Kidney glomerular epithelial cell (primary cell): ENCODE measurements at places on chromosomes 2 and 18.
A peak's percentile ranks its signal among the peaks of the same experiment; 100 is the strongest.

GRCh38 chr2:118861731-118862130 lies 14.3 kb upstream of the EN1 start:
- DNase-seq: no peak

DNA sequence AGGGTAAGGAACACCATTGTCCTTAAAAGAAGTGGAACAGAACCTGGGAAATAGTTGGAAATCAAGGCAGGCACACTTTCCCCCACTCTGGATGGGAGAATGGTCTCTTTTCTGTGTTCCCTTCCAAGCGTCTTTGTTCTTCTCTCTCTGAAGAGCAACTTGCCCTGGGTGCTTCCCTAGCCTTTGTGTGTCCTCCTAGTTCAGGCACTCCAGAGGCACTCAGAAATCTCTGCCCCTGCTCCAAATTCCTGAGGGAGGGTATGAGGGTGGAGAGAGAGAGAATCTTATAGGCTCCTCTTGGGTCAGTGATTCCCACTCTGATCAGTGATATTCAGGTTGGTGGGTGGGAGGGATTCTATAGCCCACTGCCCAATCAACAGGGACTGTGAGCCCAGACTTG lies 8.8 kb upstream of the SIX2 start:
- no peak for DNase-seq

- DNase-seq: no peak
These were observed 71.4 kb upstream of the OTOS start for GRCh38 chr2:240211598-240212424.

DNA sequence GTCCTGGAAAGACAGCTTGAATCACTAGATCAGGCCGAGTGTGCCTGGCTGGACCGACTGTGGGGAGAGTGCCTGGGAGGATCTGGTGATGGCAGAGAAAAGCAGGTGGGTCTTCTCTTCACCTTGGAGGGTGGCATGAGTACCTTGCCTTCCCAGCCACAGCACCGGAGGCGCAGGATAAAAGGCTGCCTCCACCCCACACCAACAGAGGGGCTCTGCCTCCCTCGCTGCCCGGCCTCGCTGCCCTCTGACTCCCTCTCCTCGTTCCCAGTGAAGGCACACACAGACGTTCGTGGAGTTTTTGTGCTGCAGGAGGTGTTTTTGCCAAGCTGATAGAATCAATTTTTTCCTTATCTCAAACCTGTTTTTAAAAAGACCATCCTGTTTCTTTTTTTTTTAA lies 71.4 kb upstream of the HAAO start:
- no peak for DNase-seq

DNA sequence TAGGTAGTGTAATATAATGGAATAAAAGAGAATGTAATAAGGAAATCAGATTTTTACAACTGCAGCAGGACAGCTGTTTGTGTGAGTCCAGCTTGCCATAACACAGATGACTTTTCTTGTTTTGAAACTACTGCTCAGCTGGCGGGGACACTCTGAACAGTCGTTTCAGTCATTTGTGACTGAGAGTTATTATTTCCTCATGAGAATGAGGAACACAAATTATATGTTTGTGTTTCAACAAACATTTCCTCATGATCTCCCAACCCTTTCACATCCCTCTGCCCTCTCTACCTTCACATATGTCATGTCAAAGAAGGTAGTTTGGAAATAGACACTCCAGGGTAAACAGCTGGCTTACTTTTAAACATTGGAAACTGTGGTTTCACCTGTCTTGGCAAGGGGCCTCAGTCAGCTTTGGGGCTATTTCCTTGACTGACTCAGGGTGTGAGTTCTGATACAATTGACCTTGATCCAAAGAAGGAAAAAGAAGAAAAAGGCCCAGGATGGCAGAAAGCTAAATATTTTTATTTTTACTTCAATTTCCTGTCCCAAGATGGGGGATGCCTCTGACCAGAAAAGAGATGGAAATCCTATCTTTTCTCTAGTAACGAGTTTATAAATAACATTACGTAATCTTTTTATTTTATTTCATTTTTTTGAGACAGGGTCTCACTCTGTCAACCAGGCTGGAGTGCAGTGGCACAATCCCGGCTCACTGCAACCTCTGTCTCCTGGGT lies 593 bp downstream of the SP140L start:
- DNase-seq: no peak

DNA sequence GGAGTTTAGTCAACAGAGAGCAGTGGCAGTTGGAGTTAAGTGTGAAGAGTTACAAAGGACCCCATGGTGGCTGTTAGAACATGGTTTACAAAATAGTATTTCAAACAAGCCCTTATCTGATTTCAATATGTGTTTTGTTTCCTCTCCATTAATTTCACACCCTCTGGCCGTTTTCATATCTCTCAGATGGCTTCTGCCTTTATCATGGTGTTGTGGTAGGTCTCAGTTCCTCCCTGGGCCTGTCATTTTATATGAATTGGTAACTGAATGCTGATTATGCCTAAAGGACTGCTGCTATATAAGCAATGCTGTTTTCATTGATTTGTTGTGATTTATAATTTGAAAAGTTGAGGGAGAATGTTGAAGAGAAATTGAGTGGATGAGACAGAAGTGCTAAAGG lies 686.7 kb downstream of the NYAP2 start:
- no peak for DNase-seq

DNA sequence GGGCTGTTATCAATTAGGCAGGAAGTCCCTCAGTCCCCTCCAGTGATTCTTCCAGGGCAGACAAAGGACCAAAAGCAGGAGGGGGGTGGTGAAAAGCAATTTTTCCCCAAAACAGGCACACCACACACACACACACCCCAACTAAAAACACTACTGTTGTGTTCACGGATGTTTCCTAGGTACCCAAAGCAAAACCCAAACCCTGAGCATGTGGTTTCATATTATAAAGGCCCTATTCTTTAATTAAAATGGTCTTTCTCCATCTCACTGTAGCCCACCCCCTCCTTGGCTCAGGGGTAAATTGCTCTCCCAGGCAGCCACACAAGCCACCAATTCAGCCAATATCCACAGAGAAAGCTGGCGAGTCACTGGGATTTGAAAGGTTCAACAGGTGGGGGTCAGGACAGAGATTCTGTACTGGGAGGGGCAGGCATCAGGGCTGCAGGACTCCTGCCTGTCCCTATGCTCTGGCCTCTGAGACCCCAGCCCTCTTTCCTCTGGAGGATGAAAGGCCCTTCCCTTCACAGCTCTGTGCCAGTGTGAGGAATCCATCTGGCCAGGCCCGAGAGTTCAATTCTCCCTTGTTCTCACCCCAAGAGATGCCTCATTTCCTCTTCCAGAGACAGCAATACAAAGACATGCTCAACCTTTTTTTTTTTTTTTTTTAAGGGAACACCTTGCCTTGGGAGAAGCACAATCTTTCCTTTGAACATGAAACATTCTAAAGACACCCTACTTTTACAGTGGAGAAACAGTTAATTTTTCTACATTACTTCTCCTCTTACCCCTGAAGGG lies 43.6 kb downstream of the SPRED2 start:
- DNase-seq: no peak

DNA sequence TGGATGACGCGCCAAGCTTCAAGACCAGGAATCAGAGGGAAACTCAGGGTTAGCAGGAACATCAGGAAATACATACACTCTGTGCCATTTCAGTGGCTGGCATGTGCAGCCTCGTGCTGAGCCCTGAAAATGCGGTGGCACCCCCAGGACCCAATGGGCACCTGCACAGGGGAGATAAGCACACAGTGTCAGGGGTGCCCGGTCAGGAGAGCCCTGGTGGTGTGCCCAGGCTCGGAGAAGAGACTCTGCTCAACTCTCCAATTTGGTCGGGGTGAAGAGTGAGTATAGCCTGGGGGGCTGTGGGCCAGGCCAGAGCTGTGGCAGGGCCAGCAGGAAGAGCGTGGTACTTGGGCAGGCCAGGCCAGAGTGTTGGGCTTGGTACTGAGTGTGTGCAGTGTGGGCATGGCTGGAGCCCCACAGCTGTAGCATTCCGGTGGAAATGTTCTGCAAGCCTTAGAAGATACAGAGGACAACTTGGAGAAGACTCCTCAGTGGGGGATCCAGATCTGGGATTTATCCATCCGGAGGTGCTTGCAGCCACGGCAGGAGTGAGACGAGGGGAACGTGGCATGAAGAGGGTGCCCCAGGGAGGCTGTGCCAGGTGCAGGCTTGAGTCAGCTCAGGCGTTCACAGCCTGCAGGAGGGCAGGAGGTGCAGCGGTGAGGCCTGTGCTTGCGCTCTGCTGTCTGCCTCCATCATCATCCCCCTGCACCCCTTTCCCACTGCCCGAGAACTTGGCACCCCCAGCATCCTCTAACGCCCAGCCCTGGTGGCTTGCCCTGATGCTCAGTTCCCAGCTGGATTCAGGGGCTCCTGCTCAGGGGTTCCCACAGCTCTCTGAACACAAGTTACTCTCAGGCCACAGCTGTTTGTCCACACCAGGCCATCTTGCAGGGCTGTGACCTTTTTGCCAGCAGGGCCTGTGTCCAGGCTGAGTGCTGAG lies 451.7 kb upstream of the HS6ST1 start:
- DNase-seq: no peak

- no peak for DNase-seq
These were observed 605.1 kb downstream of the NUP35 start for GRCh38 chr2:183729380-183729779.

GRCh38 chr2:207983641-207984042 lies 41.7 kb downstream of the PLEKHM3 start:
- DNase-seq: no peak

- DNase-seq: peak; percentile 77
These were observed 59.1 kb downstream of the TNS1 start for GRCh38 chr2:217943446-217944321.

DNA sequence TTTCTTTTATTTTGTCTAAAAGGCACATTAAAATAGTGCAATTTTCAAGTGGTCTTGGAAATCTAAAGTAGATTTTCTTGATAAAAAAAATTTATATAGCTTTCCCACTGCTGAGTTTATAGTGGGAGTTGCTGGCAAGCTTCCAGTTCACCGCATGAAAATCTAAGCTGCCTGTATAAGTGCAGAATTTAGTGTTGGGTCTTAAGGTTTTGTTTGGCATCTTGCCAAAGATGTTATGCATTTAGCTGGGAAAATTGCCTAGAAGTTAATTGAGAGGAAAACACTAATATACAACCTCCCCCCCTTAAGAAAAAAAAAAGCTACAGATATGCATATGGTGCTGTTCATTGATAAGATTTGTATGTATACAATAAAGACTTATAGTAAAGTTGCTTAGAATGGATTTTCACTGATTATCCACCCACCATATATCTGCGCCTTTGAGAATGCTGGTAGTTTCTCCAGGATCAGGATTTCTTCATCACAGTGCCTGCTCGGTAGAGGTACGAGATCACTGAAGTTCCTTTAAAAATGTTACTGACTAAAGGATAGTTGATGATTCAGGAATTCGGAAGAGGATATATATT lies 803.2 kb upstream of the POU3F3 start:
- no peak for DNase-seq

GRCh38 chr18:24741965-24742724 lies 281.7 kb downstream of the HRH4 start:
- no peak for DNase-seq

DNA sequence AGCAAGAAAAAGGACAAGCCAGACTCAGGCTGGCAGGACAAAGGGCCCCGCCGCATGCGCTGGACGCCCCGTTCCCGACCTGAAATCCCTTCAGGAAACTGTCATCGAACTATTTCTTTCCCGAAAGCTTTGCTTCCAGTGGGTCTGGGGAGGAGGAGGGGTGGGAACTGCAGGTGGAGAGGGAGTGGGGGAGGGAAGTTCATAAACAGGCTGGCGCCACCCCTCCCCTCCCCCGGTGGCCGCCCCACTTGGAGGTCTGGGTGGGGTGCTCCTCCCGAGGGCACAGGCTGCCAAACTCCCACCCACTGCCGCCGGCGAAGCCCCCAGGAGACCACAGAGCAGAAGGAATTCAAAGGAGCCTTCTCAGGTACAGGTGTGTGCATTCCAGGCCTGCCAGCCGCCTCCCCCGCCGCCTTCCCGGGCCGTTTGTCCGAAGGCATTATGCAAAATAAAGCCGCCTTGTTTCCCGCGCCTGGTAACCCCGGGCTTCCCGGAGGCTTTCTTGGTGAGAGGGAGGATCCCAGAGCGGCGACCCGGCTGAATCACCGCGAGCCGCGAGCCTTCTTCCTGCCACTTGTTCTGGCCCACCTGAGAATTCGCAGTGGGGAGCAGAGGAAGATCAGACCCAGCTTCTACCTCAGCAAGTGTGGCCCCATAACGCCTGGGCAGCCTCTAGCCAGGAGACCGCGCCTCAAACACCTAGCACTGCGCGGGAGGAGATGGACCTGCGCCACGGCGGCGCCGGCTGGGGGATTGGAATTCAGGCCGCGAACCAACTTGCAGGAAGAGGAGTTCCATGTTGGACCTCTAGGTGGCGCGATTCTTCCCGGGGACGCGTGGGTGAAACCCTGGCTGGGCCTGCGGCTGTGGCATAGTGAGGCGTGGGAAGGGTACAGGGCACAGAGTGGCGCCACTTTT lies 101.9 kb downstream of the FOXI3 start:
- no peak for DNase-seq

GRCh38 chr2:230042195-230042594 lies 26.5 kb downstream of the SLC16A14 start:
- no peak for DNase-seq

GRCh38 chr2:64401529-64401880 lies 52.5 kb upstream of the LGALSL start:
- no peak for DNase-seq

DNA sequence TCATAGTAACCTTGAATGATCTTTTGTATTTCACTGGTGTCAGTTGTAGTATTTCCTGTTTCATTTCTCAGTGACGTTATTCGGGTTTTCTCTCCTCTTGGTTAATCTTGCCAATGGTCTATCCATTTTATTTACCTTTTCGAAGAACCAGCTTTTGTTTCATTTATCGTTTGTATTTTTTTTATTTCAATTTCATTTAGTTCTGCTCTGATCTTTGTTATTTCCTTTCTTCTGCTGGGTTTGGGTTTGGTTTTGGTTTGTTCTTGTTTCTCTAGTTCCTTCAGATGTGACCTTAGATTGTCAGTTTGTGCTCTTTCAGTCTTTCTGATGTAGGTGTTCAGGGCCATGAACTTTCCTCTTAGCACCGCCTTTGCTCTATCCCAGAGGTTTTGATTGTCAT lies 36.7 kb downstream of the SP140 start:
- no peak for DNase-seq

GRCh38 chr18:13051159-13051558 lies 60.0 kb downstream of the CEP192 start:
- no peak for DNase-seq

DNA sequence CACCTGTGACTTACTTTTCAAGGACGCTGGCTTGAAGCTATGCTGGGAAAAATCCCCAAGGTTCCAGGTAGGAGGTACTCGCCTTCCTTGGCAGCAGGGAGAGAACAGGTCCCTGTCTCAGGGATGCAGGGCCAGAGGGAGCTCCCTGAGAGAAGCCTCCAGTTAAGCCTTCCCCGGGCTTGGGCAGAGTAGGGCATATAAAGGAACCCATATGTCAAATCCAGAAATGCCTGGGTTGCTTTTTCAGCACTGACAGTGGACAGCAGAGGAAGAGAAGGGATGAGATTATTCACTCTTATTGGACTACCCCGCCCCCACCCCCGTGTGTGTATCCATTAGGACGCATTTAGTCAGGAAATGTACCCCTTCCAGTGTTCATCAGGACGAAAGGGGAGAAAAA lies 89.3 kb upstream of the TEX51 start:
- no peak for DNase-seq

- no peak for DNase-seq
These were observed 98.3 kb upstream of the LDLRAD4 start for GRCh38 chr18:13120255-13120654.
